HAP-1 (cell line): ENCODE measurements at places on chromosomes 3 and 15.

- no peak for DNase-seq
Observed at GRCh38 chr3:189139611-189139940, 32.2 kb upstream of the TPRG1 start.

- no peak for DNase-seq
Observed at GRCh38 chr3:62911526-62911925, 36.3 kb upstream of the CADPS start.

- no peak for DNase-seq
Observed at GRCh38 chr3:108234387-108234957, 12.2 kb upstream of the IFT57 start.

DNA sequence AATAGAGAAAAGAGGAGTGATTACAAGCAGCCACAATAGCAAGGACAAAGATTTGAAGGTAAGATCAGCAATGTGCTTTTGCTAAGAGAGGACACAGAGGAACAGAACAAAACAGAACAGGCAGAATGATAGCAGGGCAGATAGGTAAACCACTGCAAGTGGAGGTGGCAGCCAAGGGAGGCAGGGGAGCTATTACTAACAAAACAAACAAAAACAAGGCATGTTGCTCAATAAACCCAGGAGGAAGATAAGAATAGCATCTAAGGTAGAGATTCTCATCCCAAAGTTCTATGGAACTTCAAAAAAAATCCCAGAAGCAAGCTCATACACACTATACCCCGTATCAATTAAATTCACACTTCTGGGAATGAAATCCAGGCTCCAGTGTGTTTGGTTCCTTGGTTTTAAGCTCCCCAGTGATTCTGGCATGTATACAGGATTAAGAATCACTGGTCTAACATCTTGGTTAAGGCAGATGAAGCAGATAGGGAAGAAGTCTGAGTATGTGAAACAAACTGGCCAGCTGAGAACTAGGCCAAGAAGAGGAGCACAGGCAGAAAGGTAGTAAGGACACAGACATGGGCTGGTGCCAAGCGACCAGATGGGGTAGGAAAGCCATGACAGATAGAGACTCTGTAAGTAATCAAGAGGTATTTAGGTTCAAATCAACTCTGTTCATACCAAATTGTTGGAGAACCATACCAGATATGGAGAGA lies 189.2 kb downstream of the DTWD1 start:
- DNase-seq = no peak

DNA sequence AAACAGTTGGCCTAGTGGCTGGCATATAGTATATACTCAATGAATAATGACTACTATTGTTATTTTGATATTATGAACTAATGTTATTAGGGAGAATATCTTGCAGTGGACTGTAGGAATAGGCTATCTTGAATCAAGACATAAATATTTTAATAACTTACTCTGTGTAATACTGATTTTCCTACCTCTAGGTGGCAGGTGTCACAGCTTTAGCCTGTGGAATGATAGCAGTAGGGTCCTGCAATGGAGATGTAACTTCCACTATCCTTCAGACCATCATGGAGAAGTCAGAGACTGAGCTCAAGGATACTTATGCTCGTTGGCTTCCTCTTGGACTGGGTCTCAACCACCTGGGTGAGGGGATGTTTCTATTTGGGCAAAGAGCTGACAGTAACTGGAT lies 6.5 kb downstream of the PSMD2 start:
- no peak for DNase-seq

DNA sequence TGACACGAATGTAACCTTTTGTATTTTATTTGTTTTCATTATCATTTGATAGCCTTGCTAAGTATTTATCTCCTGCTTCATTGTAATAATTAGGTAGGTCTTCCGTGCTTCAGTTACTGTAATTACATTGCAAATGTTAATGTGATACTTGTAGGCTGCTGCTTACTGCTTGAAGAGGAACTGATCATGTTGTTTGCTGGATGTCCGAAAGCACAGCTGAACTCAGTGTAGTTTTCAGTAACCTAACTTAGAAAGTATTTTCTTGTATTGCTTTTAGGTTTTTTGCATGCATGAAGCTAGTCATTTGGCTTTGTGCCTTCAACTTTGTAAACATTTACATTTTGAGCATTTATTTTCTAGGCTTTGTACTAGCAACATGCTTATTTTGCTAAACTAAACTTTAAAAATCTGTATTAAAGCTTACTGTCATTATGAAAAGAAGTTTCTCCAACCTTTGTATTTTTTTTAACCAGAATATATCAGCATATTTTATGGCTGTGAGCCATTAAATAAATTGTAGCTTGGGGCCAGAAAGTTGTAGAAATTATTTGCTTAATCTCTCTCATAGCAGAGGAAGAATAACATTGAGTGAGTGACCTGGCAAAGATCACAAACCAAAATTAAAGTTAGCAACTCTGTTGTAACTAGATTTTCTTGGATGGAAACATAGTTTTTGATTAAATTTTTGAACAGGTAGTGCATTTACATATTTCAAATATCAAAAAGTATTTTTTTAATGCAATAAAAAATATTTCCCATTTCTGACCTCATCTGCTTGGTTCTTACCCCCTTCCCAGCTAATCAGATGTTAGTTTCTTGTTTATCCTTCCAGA lies 30.7 kb downstream of the SACM1L start:
- DNase-seq = no peak

- DNase-seq = no peak
Observed at GRCh38 chr3:61736506-61736905, 175.1 kb downstream of the PTPRG start.

GRCh38 chr3:42302924-42303634 lies 37.1 kb upstream of the CCK start:
- DNase-seq = no peak

GRCh38 chr3:114252954-114253353 lies 15.6 kb upstream of the ZNF80 start:
- no peak for DNase-seq

DNA sequence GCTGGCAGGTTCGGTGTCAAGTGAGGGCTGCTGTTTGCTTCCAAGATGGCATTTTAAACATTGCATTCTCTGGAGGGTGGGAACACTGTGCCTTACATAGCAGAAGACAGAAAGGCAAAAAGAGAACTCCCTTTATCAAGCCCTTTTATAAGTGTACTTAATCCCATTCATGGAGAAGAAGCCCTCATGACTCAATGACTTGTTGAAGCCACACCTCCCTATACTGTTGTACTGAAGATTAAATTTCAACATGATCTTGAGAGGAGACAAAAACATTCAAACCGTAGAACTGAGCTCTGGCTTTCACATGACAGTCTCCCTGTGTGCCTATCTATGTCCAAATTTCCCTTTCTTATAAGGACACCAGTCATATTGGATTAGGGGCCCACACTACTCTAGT lies 443.4 kb upstream of the CDIN1 start:
- DNase-seq = no peak

GRCh38 chr3:151584566-151584965 lies 123.7 kb upstream of the IGSF10 start:
- DNase-seq = no peak

- no peak for DNase-seq
Observed at GRCh38 chr3:13556207-13556606, 7.3 kb downstream of the FBLN2 start.

GRCh38 chr15:39392469-39393047 lies 188.3 kb upstream of the THBS1 start:
- no peak for DNase-seq

DNA sequence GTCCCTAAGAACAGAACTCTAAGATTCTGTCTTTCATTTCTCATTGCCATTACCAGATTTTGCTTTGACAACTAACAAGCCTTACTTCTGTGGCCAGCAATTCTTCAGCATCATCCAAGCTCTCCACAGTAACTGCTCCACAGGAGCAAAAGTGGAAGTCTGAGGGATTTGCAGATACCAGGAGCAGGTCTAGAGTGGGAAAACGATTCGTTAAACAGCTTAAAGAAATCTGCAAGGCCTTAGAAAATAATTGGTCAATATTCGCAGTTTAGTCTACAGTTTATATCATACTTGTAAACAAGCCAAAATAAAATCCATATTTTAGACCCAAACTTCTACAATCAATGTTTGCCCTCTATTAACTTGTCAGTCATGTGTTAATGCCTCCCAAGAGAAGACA lies 24.1 kb downstream of the MYH15 start:
- no peak for DNase-seq
